ENCODE measurements at places on chromosomes 3 and 15.

DNA sequence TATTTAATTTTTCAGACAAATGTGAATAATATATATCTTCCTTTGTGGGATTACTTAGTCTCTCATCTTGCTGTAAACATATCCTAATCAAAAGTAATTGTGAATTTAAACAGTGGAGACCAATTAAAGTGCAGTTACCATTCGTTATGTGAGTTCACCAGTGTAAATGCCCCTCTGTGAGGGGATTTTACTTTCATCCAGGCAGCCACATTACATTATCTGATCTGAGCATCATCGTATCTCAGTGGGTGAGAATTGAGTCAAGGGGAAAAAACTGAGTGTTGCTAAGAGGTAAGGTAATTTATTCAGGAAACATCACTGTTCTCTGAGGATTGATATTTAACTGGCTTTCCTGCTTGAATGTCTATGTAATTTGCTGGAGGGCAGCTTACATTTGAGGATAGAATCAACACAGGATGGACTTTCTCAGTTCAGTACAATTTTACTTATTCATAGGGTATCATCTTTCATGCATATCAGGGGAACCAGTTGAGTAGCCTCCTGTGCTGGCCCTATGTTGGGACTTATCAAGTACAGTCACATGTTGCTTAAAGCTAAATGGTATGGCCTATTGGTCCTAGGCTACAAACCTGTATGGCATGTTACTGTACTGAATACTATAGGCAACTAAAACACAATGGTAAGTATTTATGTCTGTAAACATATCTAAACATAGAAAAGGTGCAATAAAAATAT lies 219.7 kb downstream of the CD47 start:
- no peak for DNase-seq

GRCh38 chr3:112374333-112374734 lies 41.4 kb downstream of the CD200 start:
- no peak for DNase-seq

GRCh38 chr15:72404356-72404755 lies 6.3 kb downstream of the TMEM202 start:
- no peak for DNase-seq

DNA sequence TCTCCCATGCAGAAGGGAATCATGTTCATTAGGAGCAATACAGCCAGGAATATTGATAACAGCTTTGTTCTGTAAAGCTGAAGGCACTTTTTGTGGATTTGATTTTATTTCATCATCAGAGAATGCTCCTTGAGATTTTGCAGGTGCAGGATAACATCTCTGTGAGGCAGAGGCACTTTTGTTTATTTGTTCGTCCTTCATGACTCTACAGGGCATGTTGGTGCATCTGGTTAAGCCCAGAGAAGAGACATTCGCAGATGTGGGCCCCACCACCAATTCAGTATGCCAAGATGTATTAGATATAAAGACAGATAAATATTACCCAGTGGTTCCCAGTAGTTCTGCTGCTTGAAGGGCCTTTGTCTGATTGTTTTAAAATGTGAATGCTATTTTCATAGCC lies 368.1 kb upstream of the SEMA6D start:
- no peak for DNase-seq

- DNase-seq, result no peak
Observed at GRCh38 chr15:39797407-39797806, 14.8 kb upstream of the FSIP1 start.

DNA sequence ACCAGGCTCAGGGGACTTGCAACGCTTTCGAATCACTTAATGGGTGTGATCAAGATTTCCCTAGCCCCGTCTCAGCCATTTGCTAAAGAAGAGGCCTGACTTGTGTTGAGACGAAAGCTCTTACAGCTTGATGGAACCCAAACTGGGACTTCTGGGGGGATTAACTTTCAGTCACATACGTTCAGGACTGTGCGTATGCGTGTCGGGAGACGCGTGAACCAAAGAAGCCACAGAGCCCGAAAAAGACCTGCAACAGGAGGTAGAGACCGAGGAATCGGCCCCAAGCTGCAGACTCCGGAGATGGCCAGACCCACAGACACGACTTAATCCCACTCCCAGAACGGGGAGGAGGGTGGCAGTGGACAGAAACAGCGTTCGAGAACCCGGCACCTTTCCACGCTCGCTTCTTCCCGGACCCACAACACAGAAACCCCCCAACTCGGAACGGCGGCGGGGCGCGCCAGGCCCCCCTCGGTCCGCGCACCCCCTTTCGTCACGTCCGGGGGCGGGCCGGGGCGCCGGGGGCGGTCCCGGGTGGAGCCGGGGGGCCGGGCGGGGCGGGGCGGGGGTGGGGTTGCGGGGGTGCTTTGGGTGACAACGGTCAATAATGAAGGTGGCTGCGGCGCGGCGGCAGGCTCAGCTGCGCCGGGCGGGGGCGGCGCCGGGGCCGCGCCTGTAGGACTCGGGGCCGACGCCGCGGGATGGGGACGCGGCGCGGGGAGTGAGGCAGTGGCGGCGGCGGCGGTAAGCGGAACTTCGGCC lies at the start of gene ATP11B:
Gene ATP11B, plus strand, starts transcription at position 604 of the 762 bp plus-strand sequence. CDS start 256 bp downstream, outside the sequence.
- DNase-seq, result peak; percentile 77

- DNase-seq, result peak; percentile 7
Observed at GRCh38 chr15:78841376-78841706, 30.1 kb upstream of the ADAMTS7 start.

GRCh38 chr3:188134856-188135255 lies 19.1 kb upstream of the LPP start:
- no peak for DNase-seq

DNA sequence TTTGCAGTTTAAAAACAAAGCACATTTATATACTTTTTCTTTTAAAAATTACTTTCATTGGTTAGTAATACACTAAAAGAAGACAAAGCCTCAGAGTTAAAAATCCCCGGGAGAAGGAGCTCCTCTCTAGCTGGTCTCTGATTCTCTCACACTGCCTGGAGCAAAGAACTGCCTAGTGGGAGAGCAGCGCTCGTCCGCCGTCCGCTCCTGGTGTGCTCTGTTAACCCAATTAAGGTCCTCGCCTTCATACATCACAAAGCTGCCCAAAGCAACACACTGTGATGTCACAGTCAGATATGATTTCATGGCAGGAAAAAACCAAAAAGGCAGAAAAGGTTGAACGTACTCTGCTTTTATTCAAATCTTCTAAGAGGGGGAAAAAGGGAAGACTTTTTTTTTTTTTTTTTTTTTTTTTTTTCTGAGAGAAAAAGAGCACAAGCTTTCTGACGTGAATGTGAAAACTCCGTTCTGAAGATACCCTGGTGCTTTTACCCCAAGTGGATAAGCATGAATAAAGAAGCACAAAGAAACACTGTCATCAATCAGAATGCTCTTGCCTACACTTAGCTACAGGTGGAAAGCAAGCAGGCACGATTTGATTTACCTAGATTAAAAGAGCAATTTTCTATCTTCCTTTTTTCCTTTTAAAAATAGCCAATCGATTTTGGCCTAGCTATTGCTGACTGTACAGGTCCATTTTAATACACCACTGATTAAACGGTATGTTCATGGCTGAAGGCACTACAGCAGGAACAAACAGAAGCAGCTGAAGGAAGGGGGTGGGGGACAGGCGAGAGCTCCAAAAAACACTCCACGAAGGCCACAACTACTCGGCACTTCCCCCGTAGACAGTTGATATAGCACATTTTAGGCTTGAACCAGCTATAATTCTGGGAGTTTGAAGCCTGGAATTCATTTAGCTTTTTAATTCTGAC lies 115.2 kb downstream of the TIGIT start:
- peak; percentile 68 for DNase-seq

DNA sequence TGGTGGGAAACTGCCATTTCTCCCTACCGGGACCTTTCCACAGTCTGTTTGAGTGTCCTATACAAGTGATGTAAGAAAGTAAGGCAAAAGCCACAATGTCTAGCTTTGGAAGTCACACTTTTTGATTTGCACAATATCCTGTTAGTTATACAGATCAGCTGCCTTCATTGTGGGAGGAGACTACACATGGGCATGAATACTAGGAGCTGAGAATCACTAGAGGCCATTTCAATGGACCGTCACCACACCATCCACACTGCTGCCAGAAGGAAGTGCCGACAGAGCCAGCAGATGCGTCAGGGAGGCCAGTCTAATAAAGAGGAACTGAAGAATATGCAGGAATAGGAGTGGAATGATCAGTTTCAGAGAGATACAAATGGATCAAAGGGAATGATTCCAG lies 65.8 kb downstream of the SCN11A start:
- peak; percentile 73 for DNase-seq

DNA sequence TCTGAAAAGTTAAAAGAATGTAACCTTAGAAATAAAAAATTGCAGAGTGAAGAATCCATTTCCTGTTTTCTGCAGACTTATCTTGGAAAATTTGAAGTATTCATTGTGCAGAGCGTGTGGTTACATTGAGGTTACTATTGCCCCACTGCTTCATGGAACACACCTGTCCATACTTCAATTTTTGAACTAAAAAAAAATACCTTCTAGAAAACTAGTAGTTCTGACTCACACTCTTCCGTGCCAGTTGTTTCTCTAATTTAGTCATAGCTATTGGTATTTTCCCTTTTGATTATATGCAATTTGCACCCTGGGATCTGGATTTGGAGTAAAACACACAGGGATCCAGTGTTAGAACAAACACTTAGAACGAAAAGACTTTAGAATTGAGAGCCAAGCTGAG lies 111.8 kb upstream of the LYSMD4 start:
- DNase-seq, result peak; percentile 7

DNA sequence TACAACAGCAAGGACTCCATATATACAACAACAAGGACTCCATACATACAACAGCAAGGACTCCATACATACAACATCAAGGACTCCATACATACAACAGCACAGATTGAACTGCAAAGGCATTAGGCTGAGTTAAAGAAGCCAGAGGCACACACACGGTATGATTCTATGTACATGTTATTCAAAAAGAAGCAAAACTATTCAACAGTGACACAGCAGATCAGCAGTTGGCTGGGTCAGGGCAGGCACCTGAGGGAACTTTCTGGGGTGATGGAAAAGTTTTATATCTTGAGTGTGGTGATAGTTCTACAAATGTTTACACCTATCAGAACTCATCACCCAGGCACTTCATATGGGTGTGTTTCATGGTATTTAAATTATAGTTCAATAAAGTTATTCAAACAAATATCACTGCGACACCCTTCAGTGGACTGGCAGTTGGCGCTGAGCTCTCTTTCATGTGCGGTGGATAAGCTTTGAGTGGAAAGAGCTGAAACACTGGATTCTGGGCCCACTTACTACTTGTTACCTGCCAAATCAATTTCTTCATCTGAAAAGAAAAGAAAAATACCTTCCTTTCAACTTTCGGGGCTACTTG lies 28.0 kb downstream of the RFTN1 start:
- DNase-seq, result no peak

DNA sequence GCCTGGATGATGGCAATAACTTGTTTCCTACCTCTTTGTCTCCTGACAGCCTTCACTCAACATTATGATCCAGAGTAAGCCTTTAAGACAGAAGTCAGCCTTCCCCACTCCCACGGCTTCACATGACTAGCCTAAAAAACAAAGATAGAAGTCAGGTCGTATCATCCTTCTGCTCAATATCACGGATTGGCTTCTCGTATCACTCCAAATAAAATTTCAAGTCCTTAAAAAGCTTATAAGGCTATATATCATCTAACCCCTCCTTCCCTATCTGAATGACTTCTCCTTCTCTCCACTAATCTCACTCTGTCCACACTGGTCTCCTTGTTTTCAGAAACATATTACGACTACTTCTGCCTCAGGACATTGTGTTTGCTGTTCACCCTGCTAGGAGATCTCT lies 47.7 kb upstream of the AP4E1 start:
- no peak for DNase-seq

DNA sequence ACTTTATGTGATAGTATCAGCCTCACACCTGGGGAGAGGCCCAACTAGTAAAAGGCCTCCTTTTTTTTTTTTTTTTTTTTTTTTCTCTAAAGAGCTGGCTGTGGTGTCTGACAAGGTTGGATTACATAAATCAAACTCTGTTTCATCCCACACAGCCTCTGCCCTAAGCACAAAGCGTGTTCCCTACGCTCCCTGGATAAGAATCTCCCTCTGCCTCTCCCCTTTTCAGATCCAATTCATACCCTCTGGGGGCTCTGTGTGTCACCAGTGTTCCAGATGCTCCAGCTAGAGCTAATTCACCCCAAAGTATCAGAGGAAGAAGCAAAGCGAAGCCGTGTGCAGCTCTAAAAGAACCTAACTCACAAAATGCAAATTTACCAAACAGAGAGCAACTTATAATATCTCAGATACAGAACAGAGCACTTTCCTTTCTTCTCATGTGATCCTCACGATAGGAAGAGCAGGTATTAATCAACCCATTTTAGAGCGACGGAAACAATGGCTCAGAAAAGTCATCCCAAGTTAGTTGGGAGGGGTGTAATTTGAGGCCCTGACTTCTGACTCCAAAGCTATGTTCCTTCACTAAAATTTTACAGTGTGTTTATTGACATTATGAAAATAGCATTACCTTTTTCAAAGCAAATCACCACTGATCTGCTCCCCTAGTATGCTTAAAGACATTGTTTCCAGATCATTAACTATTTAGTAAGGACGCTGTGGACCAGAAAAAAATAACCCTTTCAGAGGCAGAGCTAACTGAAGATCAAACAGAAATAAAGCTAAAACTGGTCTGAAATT lies 12.4 kb downstream of the BMF start:
- no peak for DNase-seq

- no peak for DNase-seq
Observed at GRCh38 chr3:134690226-134690625, 39.4 kb upstream of the KY start.

- DNase-seq, result no peak
Observed at GRCh38 chr3:125358923-125359322, 16.2 kb downstream of the ZNF148 start.

DNA sequence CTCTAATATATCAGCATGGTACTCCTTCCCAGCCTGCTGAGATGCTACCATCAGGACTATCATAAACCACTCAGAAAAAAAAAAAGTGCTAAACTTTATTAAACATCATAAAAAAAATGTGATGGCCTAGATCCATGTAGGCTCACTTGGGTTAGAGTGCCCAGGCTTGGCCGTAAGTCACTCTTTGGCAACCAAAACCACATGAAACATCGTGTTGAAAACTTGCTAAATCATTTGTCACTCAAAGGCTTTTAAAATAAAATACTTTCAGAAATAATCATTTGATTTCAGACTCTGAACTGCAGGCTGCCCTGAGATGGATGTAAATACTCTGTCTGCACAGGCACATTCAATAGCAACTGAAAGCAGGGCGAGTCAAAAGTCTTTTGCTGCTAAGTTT lies 78.4 kb upstream of the WNT5A start:
- no peak for DNase-seq

- peak; percentile 35 for DNase-seq
Observed at GRCh38 chr15:78242128-78242527, 7.8 kb upstream of the ACSBG1 start.

- DNase-seq, result peak; percentile 51
Observed at GRCh38 chr3:47605652-47606051, 27.0 kb upstream of the CSPG5 start.

DNA sequence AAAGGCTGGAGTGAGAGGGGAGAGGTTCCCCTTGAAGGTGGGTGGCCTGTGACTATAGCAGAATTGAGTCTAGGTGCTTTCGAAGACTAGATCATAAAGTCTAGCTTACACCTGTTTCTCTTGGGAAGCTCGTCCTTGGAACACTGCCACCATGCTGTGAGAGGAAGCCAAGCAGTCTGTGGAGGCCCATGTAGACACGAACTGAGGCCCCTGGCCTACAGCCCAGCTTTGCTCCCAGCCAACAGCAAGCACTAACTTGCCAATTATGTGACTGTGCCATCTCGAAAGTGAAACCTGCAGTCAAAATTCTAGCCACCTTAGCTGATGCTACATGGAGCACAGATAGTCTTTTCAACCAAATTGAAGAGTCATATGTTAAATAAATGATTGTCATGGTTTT lies 190.5 kb upstream of the NECTIN3 start:
- DNase-seq, result peak; percentile 13

All from GM23248 (cell line).